EL (cell line): ENCODE measurements at places on chromosomes 2 and 18.

DNA sequence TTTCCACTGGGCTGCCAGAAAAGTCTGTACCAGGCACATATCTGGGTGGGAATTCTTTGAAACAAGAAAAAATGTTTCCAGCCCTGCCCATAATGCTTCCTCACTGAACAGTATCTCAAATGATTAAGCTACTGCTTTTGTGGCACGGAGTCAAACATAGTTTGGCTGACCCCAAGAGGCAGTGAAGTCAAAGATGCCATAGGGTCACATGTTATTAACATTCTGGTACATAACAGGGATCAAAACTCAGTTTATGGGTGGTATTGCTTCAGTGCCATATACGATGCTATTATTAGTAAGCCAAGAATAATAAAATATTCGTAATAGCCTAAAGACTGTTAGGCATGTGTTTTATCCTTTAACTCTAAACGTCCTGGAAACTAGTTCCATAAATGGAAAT is 112.4 kb downstream of the FEZ2 start:
- DNase-seq: peak; percentile 98

GRCh38 chr2:40329739-40330030 is 122.2 kb downstream of the SLC8A1 start:
- DNase-seq: no peak

DNA sequence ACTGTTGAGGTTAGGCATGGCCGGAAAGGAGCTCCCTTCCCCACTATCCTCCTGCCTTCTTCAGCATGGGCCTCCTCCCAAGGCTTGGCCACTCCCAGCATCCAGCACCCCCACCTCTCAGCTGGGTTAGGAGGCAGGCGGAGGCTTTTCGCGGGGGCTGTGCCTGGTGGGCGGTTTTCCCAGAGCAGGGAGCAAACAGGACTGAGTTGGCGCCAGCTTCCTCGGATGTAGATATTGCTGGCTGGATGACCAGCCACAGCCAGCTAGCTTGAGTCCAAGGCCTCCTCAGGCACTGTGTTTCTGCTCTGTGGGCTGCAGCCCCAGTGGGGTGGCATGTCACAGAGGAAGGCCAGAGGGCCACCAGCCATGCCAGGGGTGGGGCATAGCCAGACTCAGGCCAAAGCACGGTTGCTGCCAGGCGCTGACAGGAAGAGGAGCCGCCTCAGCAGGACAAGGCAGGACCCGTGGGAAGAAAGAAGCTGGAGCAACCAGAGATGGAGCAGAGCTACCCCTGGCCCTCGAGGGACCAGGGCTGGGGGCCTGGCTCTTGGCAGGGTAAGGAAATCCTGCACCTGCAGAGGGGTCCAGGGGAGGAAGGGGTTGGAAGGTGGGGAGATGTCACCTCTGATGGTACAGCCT is at the start of gene TCF23:
Gene TCF23 (plus strand): TSS at position 204 of the 639 bp plus-strand sequence. CDS start 130 bp downstream, at position 334.
- no peak for DNase-seq

GRCh38 chr2:30239308-30239985 is 8.1 kb downstream of the LBH start:
- DNase-seq: peak; percentile 60

DNA sequence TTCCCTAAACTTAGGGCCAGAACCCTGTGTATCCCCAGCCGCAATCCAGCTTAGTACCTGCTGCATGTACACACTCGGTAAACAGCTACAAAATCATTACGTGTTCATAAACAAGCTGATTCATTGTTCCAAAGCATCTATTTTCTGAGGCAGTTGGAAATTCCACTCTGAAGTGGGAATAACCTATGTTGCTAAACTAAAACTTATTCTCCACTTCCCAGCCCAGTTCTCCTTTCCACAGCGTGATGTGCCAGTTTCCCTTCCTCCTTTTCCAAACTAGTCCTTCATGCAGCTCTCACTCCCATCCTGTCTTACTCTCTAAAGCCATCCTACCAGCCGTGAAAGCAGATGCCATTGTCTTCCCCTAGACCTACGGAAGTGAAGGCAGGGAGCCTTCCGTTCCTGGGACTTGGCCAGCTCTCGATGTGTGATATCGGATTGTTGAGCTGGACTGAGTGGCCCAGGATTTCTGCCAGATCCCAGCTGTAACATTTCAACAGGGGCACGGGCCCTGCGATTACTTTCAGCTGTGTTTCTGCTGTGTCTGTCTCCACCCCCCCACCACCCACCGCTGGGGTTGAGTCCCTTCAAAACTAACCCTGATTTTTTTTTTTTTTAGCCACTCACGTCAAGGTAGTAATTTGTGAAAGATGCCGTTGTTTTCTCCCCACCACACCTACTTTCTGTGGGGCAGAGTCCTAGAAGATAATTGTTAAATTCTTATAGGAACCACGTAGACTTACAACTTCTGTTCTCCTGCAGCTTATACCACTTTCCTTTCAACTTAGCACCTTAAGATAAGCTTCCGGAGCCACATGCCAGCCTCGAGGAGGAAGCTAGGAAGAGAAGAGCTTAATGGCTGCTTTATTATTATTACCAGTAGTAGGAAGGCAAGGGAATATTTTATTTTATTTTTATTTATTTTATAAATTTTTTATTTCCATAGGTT is 100.9 kb downstream of the CRIM1 start:
- peak; percentile 76 for DNase-seq

GRCh38 chr2:49687918-49688317 is 533.6 kb upstream of the FSHR start:
- no peak for DNase-seq

DNA sequence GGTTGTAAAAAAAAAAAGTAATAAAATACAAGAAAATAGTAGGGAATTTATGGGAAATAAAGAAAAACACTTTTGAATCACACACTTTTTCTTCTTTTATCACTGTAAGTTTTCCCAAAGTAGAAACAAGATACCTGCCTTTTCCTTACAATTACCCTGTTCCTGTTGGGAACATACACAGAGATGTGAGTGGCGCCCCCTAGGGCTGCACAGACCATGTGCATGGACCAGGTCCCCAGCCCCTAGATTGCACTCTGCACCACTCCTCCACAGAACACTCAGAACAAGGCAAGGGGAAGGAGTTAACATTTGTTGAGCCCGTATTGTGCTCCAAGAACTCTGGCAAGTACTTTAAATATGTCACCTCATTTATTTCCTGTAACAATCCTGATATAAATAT is 118.7 kb upstream of the NRP2 start:
- DNase-seq: no peak

DNA sequence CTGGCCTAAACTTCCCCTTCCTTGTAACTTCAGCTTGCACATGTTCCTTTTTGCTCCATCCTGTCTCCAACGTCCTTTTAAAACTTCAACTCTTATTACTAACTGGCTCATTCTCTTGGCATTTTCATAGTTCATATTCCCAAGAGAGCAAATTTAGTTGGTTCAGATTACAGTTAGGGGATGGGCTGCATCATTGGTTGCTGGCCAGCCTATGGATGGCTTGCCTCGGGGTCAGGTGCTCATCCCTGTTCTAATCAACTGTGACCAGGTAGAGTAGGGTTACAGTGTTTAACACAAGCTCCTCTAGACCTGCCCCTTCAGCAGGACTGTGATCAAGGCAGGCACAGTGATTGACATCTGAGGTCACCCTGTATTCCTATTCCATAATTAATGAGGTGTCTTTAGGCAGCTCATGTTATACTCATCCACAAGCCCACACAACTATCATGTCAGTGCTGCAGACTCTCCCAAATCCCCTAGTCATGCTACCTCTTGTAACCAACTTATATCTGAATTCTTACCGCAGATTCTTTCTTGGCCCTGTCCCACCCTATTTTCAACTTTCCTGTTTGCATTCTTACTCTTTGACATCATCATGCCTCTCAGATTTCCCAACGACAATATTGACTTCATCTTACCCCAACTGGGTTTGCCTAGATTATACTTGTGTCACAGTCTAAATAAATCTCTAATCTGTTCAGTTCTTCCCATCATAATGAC is 293.3 kb downstream of the MTX2 start:
- peak; percentile 67 for DNase-seq

- DNase-seq: no peak
Measured at GRCh38 chr2:164967361-164967760, 12.0 kb upstream of the SLC38A11 start.

GRCh38 chr2:179974761-179975160 is 32.3 kb downstream of the CWC22 start:
- DNase-seq: peak; percentile 61

- DNase-seq: no peak
Measured at GRCh38 chr2:45029215-45029614, 20.0 kb upstream of the SIX2 start.

DNA sequence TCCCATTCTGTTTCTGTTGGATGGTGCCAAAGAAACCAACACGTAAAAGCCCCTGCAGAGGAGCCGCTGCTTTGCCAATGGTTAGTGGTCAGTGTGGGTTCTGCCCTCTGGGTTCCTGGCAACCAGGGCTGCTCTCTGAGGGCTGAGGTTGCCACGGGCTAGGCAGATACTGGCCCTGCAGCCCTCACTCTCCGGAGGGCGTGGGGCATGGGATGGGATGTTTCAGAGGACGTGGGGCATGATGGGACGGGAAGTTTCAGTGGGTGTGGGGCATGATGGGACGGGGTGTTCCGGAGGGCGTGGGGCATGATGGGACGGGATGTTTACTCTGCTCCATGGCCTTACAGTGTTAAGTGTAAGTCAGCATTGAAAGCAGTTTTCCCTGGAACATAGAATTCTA is 34.2 kb downstream of the ADI1 start:
- no peak for DNase-seq

DNA sequence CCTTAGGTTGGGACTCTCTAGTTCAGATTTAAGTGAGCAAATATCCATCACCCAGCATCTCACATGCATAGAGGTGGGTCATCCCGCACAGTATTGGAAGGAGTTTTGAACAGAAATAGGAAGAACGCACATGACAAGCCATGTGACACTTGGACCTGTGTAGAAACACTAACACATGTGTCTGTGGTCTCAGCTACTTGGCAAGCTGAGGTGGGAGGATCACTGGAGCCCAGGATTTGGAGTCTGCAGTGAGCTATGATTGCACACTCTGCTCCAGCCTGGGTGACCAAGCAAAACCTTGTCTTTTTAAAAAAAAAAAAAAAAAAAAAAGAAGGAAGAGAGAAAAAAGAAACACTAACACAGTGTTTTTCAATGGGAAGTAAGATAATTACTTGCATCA is 5.4 kb upstream of the MTCL1 start:
- no peak for DNase-seq

GRCh38 chr18:8813611-8814010 is 108.3 kb downstream of the MTCL1 start:
- DNase-seq: peak; percentile 66

GRCh38 chr2:108942888-108943287 is 46.1 kb downstream of the EDAR start:
- no peak for DNase-seq

DNA sequence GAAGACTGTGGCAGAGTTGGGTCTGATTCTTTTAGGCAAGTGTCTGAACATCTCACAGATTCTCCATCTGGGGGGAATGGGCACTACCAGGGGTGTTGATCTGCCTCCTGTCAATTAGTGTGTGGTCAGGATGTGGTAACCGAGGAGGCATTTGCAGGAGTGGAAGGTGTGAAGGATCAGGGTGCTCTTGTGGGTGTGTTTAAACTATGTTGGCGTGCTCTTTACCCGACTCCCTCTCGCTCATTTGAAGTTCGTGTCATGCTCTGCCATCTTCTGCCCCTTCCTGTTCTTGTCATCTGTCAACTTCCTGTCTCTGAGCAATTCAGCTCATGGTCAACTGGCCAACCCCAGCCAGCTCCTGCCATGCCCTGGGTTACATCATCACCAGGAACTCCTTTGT is 107.9 kb downstream of the RTN4 start:
- DNase-seq: no peak

GRCh38 chr18:77397617-77398016 is 148.0 kb downstream of the GALR1 start:
- DNase-seq: no peak

DNA sequence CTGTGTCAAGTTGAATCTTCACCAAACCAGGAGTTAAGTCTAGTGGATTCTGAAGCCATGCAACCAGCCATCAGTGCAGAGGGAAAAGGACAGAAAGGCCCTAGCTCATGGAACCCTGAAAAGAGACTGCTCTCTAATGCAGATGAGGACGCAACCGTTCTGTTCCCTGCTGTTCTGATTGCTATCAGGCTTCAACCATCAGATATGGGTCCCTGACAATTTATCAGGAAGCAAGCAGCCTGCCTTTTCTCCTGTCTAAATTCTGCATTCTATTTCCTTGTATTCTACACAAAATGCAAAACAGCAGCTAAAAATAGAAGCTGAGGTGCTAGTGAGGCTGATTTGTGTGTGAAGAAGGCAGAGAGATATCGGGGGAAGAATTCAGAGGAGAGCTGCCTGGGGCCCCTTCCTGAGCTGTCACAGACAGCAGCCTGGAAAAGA is 68.4 kb upstream of the RTN4 start:
- DNase-seq: no peak

DNA sequence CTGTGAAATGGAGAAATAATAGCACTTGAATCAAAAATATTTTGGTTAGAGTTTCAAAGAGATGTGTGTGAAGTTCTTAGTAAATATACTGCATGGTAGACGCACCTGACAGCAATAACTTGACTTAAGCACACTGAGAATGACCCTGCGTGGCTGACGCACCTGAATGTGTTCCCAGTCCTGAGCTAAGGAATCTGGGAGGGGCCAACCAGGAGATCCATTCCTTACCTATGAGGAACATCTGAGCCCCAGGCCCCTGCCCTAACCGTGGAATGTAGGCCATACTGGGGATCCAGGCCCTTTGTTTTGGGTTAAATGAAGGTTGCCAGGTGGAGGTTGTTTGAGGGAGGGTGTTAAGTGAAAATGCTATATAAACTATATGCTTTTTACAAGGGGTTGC is 284.4 kb downstream of the RBM43 start:
- DNase-seq: no peak

DNA sequence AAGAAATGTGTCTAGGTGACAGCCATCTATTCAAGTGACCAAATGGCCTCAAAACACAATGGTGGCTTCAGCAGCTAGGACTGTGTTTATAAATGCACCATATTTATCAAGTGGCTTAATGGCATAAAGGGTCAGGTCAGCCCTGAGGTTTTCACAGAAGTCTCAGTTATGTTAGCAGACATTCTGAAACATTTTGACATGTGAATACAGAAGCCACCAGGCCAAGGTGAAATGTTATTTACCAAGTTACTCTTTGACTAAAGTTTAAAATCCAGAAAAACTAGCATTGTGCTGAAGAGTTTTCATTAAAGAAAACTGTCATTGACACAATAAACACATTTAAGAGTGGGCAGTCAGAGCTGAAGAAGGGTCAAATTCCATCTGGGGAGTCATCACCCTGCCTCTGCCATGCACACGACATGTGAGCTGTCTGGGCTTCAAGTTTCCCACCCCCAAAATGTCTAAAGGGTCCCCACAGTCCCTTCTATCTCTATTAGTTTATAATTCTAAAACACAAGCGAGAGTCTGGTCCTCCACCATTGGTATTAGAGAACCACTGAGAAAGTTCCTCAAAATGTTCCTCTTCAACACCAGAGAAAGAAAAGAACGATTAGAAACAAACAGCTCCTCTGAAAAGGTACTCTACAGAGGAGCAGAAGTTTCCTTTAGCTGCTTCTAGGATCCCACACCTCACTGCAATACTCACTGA is 77.5 kb upstream of the FZD5 start:
- DNase-seq: no peak

- no peak for DNase-seq
Measured at GRCh38 chr2:73746015-73746876, 9.1 kb upstream of the TPRKB start.
